Dorsolateral prefrontal cortex (tissue), 122 donors: ENCODE measurements at places on chromosomes 3 and 15. TPM values are rescaled to one million over a fixed set of nuclear protein-coding genes. Genes with fewer than 3 reads are reported as not detected.

The ADAMTSL3 gene
- 7.6 TPM for total RNA-seq

GRCh38 chr15:29514926-29515325, 245.3 kb upstream of the NSMCE3 start:
- no peak for DNase-seq

The SPINK8 gene
- total RNA-seq, result not detected

The TYRO3 gene
- total RNA-seq, result 171 TPM

- no peak for DNase-seq
These were observed 66.4 kb upstream of the CNTN6 start for GRCh38 chr3:1026395-1026794.

- DNase-seq, result no peak
These were observed 71.8 kb downstream of the PHC3 start for GRCh38 chr3:170109579-170110293.

DNA sequence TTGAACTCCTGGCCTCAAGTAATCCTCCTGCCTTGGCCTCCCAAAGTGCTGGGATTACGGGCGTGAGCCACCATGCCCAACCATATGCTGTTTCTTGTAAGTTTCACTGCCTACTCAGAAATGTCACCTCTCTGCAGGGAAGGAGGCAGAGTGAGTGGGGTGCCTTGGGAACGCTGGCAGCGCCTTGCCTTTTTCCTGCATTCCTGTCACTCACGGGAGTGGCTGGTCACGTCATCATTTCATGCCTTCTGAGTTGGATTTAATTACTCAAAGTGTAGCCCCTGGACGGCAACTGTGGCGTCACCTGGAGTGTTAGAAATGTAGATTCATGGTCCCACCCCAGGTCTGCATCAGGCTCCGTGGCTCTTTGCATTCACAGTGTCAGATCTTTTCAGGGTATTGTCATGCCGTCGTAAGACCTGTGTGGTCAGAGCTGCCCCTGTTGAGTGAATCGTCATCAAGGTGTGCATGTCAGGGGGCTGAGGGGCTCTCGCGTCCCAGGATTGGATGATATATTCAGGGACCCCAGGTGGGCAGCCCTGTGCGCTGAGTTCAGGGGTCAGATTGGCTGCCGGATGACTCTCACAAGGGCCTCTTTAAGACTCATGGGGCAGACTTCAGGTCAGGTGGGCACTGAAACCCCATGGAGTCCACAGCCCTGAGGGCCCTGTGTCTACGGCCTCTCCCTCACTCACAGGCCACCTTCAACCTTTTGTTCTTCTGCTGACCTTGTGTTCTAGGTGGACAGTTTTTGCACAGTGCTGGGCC, 65.9 kb upstream of the KLHL25 start:
- DNase-seq, result no peak

DNA sequence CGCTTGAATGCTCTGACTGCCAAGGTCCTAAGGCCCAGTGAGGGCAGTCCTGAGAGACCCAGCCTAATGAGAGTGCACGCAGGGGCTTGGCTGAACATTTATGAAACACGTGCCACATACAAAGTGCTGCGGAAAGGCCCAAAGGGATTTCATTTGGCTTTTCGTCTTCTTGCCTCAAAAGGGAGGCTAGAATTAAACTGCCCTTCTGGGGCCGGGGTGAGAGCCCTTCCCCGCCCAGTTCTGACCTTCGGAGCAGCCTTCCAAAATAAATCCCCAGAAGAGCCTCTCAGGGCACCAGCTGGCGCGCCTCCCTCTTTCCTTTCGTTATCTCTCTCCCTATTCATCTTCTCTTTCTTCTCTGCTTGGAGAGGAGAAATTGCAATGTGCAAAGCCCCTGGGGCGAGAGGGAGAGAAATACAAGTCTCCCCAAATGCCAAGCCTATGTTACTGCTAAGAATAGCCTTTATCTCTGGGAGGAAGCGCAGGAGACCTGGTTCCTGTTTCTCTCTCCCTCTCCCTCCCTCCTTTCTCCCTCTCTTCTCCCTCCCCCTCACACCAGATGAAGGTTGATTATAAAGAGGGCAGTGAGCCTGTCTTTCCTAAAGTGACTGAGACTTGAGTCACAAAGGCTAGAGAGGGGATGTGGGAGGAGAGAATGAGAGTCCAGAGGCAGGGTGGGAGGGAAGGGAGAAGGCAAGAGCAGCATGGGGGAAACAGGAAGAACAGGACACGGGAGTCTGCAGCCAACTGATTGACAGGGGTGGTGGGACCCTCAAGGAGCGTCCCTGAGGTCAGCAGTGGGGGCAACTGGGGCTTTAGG, 36.7 kb upstream of the NDUFB4 start:
- no peak for DNase-seq

GRCh38 chr3:117356091-117356705, 646.6 kb downstream of the TUSC7 start:
- no peak for DNase-seq

- DNase-seq, result no peak
These were observed 527.9 kb upstream of the MDFIC2 start for GRCh38 chr3:70840106-70840870.

DNA sequence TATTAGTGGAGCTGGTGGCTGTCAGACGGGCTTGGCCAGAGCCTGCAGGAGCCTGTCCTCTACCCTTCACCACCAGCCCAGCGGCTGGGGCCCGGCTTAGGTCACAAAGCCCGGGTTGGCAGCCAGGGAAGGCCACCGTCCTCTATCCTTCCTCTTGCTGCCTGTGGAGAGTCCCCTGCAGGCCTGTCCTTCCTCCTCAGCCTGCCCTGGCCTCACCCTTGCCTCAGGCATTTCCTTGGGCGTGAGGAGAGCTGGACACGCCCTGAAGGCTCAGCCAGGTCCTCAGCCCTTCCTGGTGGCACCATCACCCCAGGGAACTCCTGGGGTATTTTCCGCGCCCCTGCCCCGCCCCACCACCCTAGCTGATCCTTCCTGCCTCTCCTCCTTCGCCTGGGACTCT, 7.7 kb downstream of the CHAC1 start:
- DNase-seq, result no peak

DNA sequence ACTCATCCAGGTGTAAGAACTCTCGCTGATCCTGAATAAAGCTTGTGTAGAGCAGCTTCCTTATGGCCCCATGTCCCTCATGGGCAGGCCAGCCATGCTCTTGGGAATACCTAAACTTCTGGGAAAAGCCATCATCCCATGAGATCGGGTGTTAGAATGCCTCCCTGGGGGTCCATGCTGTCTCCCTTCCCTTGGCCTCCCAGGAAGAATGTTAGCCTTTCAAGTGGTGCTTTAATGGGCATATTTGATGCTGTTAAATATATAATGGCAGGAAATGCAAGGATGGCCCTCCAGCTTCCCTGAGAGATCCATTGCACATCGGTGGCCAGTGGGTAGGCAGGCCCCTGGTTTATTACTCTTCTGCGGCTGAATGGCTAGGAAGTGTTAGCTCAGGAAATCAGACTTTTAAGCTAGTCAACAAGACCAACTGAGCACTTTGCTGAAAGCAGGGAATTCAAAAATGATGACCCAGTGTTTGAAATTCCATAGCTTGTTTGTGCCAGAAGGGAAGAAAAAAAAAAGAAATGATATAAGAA, 60.5 kb upstream of the LRTM1 start:
- no peak for DNase-seq

DNA sequence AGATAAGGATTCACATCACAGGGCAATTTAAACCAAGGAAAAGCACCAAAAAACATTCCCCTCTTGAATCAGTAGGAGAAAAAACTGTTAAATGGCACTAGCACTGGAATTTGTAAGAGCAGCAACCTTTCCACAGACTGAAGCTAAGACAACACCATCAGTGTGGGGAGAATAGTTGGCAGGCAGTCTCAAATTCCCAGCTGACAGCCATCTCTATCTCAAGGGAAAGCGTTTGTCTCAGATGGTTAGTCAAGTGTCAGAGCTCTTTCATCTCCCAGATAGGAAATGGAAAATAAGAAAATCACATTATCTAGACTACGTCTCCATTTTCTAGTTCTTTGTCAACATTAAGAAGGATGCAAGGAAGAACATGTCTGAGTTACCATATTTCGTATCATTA, 228.7 kb downstream of the WDR72 start:
- no peak for DNase-seq

The GXYLT2 gene
- total RNA-seq, result 6.0 TPM
